ENCODE measurements at places on chromosomes 2 and 18.

DNA sequence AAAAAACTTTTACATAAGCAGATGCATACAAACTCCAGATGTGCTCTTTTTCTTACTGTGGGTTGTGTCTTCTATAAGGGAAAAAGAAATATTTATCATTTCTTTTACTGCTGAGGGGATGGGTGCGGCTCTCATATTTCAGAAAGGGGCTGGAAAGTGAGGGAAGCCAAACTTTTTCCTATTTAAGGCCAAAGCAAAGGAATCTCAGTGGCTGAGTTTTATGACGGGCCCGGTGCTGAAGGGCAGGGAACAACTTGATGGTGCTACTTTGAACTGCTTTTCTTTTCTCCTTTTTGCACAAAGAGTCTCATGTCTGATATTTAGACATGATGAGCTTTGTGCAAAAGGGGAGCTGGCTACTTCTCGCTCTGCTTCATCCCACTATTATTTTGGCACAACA, at the start of gene COL3A1:
COL3A1 (plus strand) TSS at position 210 of the 400 bp plus-strand sequence; CDS start at position 327, 117 bp downstream.
- no peak for DNase-seq

DNA sequence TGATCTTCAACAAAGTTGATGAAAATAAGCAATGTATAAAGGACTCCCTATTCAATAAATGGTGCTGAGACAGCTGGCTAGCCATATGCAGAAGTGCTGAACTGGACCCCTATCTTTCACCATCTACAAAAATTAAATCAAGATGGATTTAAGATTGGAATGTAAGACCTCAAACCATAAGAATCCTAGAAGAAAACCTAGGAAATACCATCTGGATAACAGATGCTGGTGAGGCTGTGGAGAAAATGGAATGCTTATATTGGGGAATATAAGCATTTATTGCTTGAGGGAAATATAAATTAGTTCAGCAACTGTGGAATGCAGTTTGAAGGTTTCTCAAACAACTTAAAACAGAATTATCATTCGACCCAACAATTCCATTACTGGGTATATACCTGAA, 89.6 kb downstream of the GCA start:
- DNase-seq, result no peak

DNA sequence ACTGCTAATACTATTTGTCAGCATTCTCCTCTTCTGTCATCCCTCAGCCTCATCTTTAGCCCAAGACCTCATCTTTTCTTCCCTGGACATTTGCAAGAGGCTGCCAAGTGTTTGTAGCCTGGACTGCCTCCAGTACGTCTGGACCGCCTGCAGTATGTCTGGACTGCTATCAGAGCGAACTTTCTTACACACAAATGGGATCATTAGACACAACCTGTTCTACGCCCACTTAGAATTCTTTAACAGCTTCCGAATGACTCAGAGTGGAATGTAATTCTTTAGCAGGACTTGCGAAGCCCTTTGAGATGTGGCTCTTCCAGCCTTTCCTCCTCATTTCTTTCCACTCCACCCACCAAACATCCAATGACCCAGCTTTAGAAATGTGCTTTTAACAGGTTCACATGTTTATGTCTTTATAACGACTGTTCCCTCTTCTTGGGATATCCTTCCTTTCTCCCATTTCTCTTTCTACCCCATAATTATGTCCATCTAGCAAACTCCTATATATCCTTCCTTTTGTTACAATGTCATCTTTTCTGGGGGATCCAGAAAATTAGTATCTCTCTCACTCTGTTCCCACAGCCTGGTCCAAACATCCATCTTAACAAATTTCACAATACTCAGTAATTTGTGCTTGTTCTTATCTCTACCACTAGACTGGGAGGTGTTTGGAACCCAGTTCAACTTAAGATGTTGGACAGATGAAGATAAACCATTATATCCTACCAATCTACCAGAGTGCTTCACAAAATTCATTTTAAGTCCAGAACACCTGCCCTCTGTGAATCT, 171.3 kb upstream of the PGAP1 start:
- DNase-seq, result no peak

- DNase-seq, result no peak
Observed at GRCh38 chr2:166841679-166842078, 46.6 kb upstream of the XIRP2 start.

- no peak for DNase-seq
Observed at GRCh38 chr2:65417509-65418085, 14.8 kb downstream of the SPRED2 start.

GRCh38 chr2:88549616-88550292, 77.5 kb downstream of the EIF2AK3 start:
- DNase-seq, result no peak

DNA sequence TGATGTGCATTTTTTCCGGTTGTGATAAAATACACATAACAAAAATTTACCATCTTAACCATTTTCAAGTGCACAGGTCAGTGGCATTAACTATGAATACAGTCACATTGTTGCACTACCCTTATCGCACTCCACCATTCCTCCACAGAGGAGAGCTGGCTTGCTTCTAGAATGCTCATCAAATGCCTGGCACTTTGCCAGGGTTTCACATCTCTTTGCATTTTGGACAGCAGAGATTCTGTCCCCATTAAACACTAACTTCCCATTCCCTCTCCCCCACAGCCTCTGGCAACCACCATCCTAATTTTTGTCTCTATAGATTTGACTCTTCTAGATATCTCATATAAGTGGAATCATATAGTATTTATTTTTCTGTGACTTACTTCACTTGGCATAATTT, 165.0 kb downstream of the ASB1 start:
- no peak for DNase-seq

GRCh38 chr2:158204741-158205165, 103.1 kb downstream of the UPP2 start:
- no peak for DNase-seq

- no peak for DNase-seq
Observed at GRCh38 chr2:190094316-190094871, 31.9 kb upstream of the MSTN start.

- no peak for DNase-seq
Observed at GRCh38 chr2:133674433-133675331, 106.4 kb upstream of the NCKAP5 start.

GRCh38 chr18:42229211-42230210, 274.5 kb downstream of the PIK3C3 start:
- DNase-seq, result no peak

DNA sequence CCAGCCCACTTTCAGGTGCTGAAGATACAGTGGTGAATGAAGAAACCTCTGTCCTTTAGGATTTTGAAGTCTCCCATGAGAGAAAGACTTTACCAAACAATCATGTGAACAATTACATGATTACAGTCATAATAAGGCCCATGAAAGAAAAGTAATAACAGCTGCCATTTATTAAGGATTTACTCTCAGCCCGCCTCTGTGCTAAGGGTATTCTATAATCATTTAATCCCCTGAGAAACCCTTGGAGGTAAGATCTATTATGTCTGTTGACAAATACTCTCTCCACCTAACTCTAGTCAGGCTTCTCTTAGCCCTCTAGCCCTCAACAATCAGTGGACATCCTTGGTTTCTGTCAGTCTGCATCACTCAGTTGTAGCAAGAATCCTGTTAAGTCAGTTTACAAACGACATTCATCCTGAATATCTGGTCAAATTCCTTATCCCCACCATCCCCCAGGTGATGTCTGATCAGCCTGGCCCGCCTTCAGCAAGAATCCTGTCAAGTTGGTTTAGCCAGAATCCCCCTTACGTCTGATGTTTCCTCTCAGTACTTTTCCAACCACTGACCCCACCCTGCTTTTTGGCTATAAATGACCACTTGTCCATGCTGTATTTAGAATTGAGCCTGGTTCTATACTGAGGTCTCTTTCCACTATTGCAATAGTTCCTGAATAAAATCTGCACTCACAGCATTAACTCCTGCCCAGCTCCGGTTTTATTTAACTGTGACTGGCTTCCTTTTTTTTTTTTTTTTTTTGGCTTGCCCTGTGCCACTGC, 12.2 kb upstream of the SOCS6 start:
- DNase-seq, result no peak

- DNase-seq, result no peak
Observed at GRCh38 chr2:46973673-46974072, 58.1 kb upstream of the MCFD2 start.

DNA sequence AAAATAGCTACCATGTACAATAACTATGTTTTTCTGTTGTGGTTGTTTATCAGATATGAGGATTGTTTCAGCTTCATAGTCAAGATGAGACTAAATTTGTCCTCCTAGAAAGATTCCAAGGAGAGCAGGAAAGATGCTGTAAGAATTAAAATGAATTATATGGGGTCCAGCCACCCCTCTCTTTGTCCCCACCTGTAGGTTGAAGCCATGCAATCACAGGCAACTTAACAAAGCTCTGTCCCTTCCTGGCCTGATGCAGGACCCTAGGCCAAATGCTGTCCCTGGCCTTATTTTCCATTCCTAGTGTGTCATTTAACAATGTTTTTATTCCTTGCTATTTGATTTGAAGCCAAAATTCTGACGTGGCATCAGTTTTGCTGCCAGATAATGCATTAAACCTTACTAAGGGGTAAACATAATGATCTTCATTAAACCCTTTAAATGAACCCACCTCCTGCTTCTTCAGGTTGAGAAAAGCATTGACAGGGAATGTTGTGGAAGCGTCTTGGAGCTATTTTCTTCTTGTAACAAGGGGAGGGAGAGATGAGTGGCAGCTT, 240.9 kb upstream of the ZNF521 start:
- DNase-seq, result no peak

- DNase-seq, result no peak
Observed at GRCh38 chr2:234081970-234082822, 31.7 kb downstream of the SPP2 start.

GRCh38 chr18:13381944-13382365, 163.4 kb downstream of the LDLRAD4 start:
- DNase-seq, result peak; percentile 52

DNA sequence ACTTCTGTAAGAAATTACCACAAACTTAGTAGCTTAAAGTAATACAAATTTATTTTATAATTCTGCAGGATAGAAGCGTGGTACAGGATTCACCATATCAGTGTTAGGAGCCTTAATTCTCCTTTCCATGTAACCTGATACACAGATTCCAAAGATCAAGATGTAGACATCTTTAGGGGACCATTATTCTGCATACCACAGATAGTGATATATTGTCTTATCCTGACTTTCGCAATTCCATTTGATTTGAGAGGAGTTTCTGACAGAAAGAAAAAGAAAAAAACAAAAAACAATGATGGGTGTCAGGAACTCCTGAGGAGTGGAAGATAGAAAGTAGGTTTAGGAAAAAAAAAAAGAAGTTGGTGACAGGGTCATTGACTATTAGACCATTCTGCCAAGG, 24.1 kb downstream of the KLHL23 start:
- no peak for DNase-seq

- DNase-seq, result no peak
Observed at GRCh38 chr2:101402630-101403029, 15.3 kb upstream of the CREG2 start.

DNA sequence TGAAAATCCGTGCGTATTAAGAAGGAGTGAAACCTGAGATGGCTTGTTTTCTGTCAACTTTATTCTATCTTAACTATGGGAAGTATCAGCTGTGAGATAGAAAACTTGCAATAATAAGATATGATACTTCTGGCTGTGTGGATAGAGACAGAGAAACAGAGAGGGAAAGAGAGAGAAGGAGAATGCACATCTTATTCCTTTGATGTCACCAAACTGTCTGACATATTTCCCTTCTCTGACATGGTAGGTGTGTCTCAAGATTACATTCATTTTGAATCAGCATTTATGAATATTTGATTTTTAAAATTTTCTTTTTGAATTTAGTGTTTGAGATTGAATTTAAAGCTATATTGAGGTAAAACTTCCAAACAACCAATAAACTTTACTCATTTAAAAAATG, 69.4 kb downstream of the CDC42EP3 start:
- no peak for DNase-seq

DNA sequence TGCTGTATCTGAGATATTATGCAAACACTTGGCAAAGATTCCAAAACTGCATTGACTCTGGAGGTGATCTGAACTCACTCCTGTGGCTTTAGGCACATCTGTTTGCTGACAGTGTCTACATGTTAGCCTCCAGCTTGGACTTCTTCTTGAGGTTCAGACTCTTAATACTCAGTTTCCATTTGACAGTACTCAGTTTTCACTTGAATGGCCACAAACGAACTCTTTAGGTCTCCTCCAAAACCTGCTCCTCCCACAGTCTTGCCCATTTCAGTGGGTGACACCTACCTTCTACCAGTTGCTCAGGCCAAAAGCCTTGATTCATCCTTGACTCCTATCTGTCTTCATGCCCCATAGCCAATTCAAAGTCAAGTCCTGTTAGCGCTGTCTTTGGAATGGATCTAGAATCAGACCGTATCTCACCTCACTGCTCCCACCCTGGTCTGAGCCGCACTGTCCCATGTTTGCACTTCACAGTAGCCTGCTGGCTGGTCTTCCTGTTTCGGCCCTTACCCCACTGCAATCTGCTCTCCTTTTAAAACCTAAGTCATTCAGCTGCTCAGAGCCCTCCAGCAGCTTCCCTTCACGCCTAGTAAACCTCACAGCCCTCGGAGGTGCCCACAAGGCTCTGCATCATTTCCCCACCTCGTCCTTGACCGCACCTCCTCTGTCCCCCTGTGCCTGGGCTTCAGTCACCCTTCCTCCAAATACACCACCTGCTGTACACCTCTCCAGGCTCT, 10.5 kb downstream of the ATG16L1 start:
- no peak for DNase-seq
